SJSA1 (cell line): ENCODE measurements at places on chromosomes 1 and 21.
A peak's percentile ranks its signal among the peaks of the same experiment; 100 is the strongest.

DNA sequence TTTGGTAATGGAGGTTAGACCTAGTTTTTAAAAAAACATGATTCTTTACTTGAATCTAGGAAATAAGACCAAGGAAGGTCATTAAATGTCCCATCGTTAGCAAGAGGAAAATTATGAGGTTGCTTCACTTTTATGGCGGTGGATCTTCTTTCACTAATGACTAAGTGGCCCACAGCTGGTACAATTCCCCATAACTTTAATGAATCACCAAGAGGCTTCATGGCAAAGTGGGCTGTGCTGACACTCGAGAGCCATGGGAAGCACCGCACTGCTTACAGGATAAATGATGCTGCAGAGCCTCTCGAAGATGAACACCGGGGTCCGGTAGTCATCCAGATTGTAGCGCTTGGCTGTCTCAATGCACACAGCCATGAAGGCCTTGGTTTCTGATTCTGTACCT lies 108.8 kb downstream of the UBR4 start:
- peaks cover 98% of the 10 kb centered on the region for H3K36me3 ChIP-seq
- no peak overlapping the region for H3K27ac ChIP-seq
- no peaks in the 10 kb centered on the region for H3K4me1 ChIP-seq
- no peak overlapping the region for H3K4me3 ChIP-seq
- no peak for DNase-seq

DNA sequence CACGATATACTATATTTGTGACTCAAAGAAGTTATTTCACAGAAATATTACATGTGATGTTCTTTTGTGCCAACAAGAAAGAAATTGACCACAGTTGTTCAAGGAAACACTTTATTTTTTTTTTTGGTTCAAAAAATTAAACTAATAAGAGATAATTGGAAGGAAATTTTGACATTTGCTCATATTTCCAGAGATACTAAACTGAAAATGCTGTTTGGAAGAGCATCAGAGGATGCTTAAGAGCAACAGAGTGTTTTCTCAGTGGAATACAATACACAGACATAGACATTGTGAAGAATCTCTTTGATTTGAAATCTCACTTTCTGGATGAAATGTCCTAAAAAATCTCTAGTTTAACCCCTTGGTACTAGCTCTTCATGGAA lies 760.4 kb upstream of the CXADR start:
- no peak overlapping the region for H3K27ac ChIP-seq
- H3K4me3 ChIP-seq = no peak overlapping the region
- no peaks in the 10 kb centered on the region for H3K4me1 ChIP-seq
- no peak for DNase-seq
- no peaks in the 10 kb centered on the region for H3K36me3 ChIP-seq

- H3K4me3 ChIP-seq = no peak overlapping the region
- DNase-seq = no peak
- H3K4me1 ChIP-seq = peaks cover 27% of the 10 kb centered on the region
- H3K27me3 ChIP-seq = no peaks in the 10 kb centered on the region
- no peak overlapping the region for H3K27ac ChIP-seq
- no peaks in the 10 kb centered on the region for H3K36me3 ChIP-seq
Observed at GRCh38 chr1:202017749-202018467, 7.5 kb downstream of the ELF3 start.

- peak; percentile 90 for DNase-seq
- peak overlapping the region; percentile 49 for H3K27ac ChIP-seq
- no peaks in the 10 kb centered on the region for H3K27me3 ChIP-seq
- no peak overlapping the region for H3K4me3 ChIP-seq
Observed at GRCh38 chr1:235946571-235946981, 79.9 kb upstream of the LYST start.

GRCh38 chr1:5992814-5993555 lies 760 bp upstream of the NPHP4 start:
- H3K27me3 ChIP-seq = no peaks in the 10 kb centered on the region
- DNase-seq = no peak
- H3K27ac ChIP-seq = no peak overlapping the region
- H3K4me3 ChIP-seq = peak overlapping the region; percentile 64
- H3K36me3 ChIP-seq = no peaks in the 10 kb centered on the region

GRCh38 chr21:43193651-43194302 lies 25.0 kb downstream of the CRYAA start:
- no peaks in the 10 kb centered on the region for H3K36me3 ChIP-seq
- no peak overlapping the region for H3K4me3 ChIP-seq
- peak; percentile 40 for DNase-seq

- H3K27me3 ChIP-seq = no peaks in the 10 kb centered on the region
- no peak overlapping the region for H3K27ac ChIP-seq
- H3K4me3 ChIP-seq = no peak overlapping the region
- no peaks in the 10 kb centered on the region; the same call in 1 of the 2 replicates for H3K36me3 ChIP-seq
- H3K4me1 ChIP-seq = no peaks in the 10 kb centered on the region
Observed at GRCh38 chr1:201665036-201665435, 126.1 kb downstream of the NAV1 start.

DNA sequence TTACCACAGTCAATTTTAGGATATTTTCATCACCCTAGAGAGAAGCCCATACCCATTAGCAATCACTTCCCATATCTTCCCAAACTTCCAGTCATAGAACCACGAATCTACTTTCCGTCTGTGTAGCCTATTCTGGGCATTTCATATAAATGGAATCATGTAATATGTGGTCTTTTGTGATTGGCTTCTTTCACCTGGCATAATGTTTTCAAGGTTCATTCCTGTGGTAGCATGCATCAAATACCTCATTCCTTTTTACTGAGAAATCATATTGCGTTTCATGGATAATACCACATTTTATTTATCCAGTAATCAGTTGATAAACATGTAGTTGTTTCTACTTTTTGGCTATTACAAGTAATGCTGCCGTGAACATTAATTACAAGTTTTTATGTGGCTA lies 21.5 kb downstream of the DESI2 start:
- H3K27me3 ChIP-seq = no peaks in the 10 kb centered on the region
- H3K36me3 ChIP-seq = peaks cover 6% of the 10 kb centered on the region
- H3K4me1 ChIP-seq = peaks cover 15% of the 10 kb centered on the region
- no peak overlapping the region for H3K4me3 ChIP-seq
- no peak for DNase-seq

DNA sequence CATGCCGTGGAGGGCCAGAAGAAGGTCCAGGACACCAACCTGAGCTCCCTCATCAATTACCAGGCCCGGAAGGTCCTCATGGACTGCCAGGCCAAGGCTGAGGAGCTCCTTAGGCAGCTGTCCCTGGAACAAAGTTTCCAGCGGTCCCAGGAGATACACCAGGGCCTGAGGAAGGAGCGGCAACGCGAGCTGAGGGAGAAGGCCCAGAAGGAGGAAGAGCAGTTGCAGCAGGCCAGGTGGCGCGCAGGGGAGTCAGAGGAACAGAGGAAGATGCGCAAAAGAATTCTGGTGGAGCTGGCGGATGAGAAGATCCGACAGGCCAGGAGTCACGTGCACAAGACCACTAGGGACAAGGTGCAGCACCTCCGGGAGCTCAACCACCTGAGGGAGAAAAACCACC lies 1.5 kb downstream of the CCDC185 start:
- no peak for DNase-seq
- no peak overlapping the region for H3K4me3 ChIP-seq
- no peak overlapping the region for H3K27ac ChIP-seq
- peaks cover 10% of the 10 kb centered on the region for H3K27me3 ChIP-seq
- H3K4me1 ChIP-seq = peaks cover 6% of the 10 kb centered on the region

DNA sequence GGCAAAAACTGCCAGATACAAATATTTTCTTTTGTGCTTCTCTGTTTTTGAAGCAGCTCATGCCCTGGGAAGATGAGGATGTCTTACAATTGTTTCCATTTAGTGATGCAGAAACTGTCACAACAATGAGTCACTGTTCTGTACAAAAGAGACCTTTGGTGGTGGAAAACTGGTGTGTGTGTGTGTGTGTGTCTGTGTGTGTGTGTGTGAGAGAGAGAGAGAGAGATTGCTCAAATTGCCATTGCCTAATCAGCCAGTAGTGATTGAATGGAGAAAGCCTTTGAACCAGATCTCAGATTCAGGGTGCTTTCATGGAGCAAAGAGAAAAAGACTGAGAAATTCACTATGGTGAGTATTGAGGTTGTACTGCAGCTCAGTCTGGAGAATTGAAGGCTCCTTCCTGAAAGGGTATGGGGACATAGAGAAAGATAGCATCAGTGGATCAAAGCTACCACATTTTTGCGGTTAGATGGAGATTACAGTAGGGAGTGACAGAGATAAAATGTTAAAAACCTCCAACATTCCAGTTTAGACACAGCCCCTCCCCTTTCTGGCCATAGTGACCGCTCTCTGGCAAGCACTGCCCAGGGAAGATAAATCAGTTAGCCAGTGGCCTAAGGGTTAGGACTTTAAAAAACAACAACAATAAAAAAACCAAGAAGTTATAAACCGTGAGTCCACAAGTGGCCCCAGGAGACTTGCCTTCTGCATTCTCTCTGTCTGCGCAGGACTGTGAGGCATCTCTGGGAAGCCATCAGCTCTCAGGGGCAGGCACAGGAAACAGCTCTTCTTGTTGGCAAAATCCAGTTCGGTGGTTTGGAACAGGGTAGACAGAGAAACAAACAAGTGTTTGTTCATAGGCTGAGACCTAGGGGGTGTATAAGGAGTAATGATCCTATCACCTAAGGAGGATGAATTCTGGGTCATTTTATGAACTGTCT lies 406.5 kb downstream of the DUSP10 start:
- no peaks in the 10 kb centered on the region for H3K27me3 ChIP-seq
- H3K27ac ChIP-seq = peak overlapping the region; percentile 95
- H3K36me3 ChIP-seq = no peaks in the 10 kb centered on the region

- no peak overlapping the region for H3K4me3 ChIP-seq
- no peak for DNase-seq
- no peak overlapping the region for H3K27ac ChIP-seq
- H3K4me1 ChIP-seq = no peaks in the 10 kb centered on the region
Observed at GRCh38 chr21:15195768-15196167, 131.0 kb upstream of the NRIP1 start.
